ENCODE measurements at places on chromosomes 1 and 21.
A peak's percentile ranks its signal among the peaks of the same experiment; 100 is the strongest.

GRCh38 chr21:39348355-39349210 lies at the start of gene HMGN1:
Gene HMGN1 (minus strand): TSS chr21:39349088. CDS start chr21:39348917, 171 bp downstream.
- DNase-seq = peak; percentile 87

DNA sequence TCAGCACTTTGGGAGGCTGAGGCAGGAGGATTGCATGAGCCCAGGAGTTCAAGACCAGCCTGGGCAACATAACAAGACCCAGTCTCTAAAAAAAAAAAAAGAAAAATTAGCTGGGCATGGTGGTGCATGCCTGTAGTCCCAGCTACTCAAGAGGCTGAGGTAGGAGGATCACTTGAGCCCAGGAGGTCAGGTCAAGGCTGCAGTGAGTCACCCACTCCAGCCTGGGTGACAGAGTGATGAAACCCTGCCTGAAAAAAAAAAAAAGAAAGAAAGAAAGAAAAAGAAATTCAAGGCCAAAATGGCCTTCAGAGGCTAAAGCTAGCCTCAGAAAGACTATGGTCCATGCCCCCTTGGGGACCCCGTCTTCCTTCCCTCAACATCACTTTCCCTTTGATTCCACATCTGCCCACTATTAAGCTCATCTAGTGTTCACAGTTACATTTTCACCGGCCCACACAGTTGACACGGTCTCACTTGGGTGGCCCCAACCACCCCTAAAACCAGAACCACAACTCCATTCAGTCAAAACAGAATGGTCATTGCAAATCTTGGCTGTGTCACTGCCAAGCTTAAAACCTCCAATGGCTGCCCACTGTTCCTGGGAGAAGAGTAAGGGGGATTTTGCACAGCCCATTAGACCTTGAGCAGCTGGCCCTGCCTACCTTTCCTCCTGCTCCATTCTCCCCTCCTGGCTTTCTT lies 2.1 kb upstream of the CAPN8 start:
- DNase-seq = no peak

DNA sequence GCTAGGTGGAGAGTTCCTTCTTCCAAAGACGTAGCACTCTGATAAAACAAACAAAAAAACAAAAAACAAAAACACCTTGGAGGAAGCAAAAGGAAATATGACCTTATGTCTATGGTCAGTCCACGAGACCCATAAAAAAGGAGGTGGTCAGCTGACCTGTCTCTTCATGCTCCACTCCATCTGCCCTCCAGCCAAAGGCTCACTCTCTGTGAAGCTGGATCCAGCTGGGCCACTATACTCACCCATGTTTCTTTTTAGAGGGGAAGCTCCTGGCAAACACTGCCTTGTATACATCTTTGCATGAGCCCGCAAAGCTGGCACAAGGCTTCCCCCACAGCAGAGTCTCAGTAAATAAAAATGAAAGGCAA lies 126.1 kb upstream of the CACHD1 start:
- no peak for DNase-seq

DNA sequence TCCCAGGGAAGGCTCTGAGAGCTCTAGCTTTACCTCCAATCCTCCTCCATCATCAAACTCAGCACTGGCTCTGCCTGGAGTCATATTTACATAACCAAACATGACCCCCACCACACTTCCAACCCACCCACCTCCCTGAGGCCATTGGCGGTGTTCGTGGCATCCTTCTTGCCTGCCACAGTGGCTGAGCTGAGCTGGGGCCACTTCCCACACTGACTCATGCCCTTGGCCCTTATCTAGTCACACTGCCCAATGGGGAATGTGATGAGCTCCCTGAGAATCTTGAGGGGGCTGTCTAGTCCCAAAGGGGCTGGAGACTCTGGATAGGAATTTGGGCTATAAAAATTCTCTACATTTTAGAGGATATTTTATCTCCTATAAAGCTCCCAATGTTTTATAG lies 230.9 kb upstream of the IRF2BP2 start:
- no peak for DNase-seq

DNA sequence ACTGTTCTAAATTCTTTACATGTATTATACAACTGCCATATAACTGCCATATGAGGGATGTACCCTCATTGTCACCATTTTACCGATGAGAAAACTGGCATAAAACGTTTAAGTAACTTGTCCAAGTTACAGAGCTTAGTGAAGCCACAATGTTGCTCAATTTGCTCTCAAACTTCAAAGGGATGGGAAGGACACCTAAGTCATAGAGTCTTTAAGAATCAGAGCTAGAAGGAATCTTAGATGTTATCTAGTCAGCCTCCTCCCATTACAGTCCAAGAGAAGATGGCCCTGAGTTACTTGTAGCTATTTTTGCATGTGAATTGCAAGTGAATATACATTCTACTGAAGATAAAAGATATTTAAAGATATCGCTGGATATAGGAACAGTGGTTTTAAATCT lies 31.7 kb downstream of the SELL start:
- no peak for DNase-seq

GRCh38 chr1:117176579-117176978 lies 34.1 kb downstream of the VTCN1 start:
- DNase-seq = no peak

DNA sequence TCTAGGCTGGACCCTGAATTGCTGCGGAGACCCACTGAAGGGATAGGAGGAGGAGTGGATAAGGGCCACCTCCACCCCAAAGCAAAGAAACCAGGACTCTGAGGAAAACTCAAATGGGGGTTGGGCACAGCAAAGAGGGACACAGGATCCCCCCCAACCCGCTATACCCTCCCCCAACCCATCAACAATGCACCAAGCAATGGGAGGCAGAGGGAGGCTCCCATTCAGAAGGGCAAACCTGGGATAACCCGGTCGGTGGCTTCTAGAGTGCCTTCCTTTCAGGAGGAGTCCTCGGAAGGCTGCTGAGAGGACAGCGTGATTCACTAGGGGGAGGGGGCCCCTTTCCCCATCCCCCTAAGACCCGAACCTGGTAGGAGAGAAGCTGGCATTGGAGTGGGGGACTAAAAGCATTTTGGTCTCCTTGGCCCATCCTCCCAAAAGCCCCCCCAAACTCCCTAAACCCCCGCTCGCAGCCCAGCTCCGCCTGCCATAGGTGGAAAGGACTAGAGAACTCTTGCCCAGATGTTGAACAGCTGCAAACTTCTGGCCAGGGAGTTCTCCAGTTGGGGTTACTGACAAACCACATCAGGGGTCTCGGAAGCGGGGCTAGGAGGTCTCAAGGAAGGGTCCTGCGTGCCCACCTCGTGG lies 1.3 kb downstream of the MEF2D start:
- DNase-seq = no peak

- DNase-seq = no peak
Observed at GRCh38 chr1:56370513-56370912, 208.8 kb downstream of the PLPP3 start.

DNA sequence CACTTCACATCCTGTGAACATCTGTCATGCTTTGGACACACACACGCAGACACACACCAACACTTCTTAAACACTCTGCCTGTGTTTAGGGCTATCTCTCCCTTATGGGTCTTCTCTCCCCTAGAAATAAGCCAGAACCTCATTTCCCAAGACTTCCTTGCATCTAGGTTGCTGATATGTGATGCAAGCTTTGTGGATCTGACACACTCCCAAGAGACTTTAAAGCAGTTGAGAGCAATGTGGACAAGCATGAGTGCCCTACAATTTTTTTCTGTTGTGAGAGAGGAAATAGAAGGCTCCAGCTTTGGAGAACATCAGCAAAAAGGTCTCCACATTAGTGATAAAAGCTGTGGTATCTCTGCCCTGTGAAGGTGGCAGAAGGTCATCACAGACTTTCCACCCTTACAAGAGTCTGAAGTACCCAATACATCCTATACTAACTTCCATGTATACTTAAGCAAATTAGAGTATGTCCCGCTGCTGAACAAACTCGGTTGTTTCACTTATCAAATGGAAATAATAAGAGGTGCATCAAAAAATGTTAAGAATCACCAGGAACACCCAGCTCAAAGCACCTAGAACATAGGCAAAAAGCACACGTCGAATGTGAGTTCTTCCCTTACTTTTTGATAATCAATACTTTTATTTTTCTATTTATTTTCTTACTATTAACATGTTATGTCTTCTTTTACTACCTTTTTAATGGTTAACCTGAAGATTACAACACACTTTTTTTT lies 267.6 kb downstream of the SETD4 start:
- DNase-seq = no peak
